ENCODE measurements at places on chromosomes 6 and 20. TPM values are rescaled to one million over a fixed set of nuclear protein-coding genes. Genes with fewer than 3 reads are reported as not detected.

The SIRPB2 gene
- 0.24 TPM for total RNA-seq

The PNLDC1 gene
- 0.34 TPM for total RNA-seq

The ECT2L gene
- 0.39 TPM for total RNA-seq

The IMPG1 gene
- total RNA-seq, result 0.26 TPM

The SMOC2 gene
- not detected for total RNA-seq

The ARG1 gene
- total RNA-seq, result 0.77 TPM

The CNKSR3 gene
- total RNA-seq, result 2.6 TPM

The KCNK15 gene
- 2.0 TPM for total RNA-seq

The TBCC gene
- total RNA-seq, result 47.1 TPM

The OXT gene
- not detected for total RNA-seq

The TINAG gene
- not detected for total RNA-seq

The DUSP15 gene
- 26.7 TPM for total RNA-seq

The OR2H1 gene
- 0.83 TPM for total RNA-seq

The C6orf15 gene
- total RNA-seq, result 0.19 TPM

The TASP1 gene
- 12.1 TPM for total RNA-seq

The FARS2 gene
- 23.8 TPM for total RNA-seq

The SAMD10 gene
- 5.1 TPM for total RNA-seq

The EFCAB8 gene
- total RNA-seq, result 0.05 TPM

The UST gene
- 4.4 TPM for total RNA-seq

The HEY2 gene
- total RNA-seq, result 9.5 TPM

The DAAM2 gene
- 1.7 TPM for total RNA-seq

The TPX2 gene
- total RNA-seq, result 6.6 TPM

Data from motor neuron (in vitro differentiated cells).